ENCODE measurements at places on chromosomes 2 and 18.

DNA sequence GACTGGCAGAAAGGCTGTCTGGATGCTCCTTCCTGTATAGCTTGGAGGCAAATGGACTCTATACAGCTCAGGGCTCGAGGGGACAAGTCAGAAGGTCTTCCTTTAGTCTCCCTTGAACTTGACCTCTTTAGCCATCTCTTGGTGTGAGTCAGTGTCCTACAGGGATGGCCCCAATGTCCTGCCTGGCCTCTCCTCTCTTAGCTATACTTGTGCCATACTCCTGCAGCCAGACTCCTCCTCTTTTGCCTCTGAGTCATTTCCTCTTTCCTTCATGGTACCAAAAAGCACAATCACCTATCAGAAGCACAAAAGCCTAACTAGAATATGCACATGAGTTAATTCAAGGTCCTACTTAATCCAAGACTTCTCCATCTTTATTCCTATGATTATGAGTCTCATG lies 112.7 kb downstream of the XRCC5 start:
- no peak for DNase-seq

DNA sequence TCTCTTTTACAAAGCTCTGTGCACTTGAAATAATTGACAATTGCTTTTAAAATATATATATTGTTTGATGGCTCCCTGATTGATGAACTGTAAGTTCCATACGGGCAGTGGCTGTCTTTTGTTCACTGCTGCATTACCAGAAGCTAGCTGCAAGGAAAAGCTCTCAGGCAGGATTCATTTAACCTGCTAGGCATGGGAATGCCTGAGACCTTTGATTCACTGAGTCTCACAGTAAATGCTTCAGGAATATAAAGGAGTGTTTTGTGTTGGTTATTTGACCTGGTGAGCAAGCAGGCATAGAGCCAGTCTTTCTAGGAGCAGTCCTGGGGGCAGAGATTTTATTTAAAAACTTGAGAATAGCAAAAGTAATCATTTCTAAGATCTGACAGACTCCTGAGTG lies 193.2 kb upstream of the ITGA4 start:
- DNase-seq: no peak

GRCh38 chr18:13401404-13401803 lies 182.8 kb downstream of the LDLRAD4 start:
- DNase-seq: no peak

- DNase-seq: no peak
Observed at GRCh38 chr2:62175728-62176127, 20.2 kb upstream of the B3GNT2 start.

- DNase-seq: no peak
Observed at GRCh38 chr2:238971318-238972145, 123.6 kb downstream of the TWIST2 start.

- DNase-seq: no peak
Observed at GRCh38 chr2:223697316-223697891, 95.2 kb upstream of the SCG2 start.
